ENCODE measurements at places on chromosomes 16 and 17.

DNA sequence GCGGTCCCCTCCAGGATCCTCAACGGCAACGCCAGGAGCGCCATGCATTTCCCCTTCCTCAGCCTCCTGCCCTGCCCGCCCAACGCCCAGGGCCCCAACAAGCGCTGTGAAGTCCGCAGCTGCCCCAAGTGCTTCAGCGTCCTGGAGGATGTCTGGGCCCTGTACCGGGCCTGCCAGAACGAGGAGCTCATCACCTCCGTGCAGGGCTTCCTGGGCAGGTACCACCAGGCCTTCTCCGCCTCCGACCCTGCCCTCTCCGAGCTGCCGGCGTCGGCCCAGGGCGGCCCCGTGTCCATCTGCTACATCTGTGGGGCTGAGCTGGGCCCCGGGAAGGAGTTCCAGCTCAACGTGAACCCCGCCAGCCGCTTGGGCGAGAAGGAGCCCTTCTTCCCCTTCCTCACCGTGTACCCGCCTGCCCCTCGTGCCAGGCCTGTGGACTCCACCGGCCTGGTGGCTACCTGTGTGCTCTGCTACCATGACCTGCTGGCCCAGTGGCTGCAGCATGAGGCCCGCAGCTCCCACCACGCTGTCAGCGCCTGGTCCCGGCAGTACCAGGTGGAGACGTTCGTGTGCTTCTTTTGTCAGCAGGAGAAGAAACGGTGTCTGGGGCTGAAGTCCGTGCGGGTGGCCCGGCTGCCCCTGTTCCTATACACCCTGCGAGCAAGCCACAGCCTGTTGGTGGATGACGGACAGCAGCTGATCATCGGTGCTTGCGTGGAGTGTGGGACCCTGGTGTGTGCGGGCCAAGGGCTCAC lies 58.9 kb upstream of the CIBAR2 start:
- DNase-seq: no peak

GRCh38 chr17:59418732-59419166 lies 87.3 kb downstream of the YPEL2 start:
- DNase-seq: no peak

GRCh38 chr17:57733085-57733484 lies 12.0 kb downstream of the CCDC182 start:
- DNase-seq: no peak

- DNase-seq: no peak
Observed at GRCh38 chr17:12815642-12816141, 26.4 kb downstream of the ARHGAP44 start.

DNA sequence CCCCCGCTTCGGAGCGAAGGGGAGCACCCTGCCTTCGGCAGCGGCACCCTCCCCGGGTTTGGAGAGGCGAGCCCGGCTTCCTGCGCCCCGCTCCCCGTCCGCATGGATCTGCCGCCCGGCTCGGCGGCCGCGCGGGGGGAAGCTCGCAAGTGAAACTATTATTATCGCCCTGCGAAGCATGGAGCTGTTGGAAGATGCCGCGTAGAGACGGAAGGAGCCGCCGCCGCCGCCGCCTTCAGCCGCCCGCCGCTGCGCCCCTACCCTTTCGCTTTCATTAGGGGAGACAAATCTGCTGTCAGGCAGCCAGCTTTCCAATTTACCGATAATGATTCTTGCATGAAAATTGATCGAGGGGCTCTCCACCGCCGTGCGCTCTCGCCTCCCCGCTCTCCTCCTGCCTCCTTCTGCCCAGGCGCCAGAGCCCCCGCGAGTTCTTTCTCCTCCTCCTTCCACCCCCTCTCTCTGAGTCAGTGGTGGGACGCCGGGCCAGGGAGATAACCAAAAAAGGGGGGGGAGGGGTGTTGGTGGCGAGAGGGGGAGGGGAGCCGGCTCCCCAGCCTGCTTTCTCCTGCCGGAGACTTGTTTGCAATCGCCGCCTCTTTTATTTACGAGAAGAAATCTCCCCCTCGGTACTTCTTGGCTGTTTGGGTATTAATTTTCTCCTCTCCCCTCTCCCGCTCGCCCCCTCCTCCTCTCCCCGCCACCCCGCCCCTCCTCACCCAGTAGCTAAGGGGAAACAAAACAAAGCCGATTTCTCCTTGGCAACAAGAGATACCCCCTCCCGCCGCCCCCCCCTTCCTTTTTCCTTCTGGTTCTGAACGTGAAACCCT lies 58.0 kb upstream of the GSE1 start:
- DNase-seq: peak; percentile 77

DNA sequence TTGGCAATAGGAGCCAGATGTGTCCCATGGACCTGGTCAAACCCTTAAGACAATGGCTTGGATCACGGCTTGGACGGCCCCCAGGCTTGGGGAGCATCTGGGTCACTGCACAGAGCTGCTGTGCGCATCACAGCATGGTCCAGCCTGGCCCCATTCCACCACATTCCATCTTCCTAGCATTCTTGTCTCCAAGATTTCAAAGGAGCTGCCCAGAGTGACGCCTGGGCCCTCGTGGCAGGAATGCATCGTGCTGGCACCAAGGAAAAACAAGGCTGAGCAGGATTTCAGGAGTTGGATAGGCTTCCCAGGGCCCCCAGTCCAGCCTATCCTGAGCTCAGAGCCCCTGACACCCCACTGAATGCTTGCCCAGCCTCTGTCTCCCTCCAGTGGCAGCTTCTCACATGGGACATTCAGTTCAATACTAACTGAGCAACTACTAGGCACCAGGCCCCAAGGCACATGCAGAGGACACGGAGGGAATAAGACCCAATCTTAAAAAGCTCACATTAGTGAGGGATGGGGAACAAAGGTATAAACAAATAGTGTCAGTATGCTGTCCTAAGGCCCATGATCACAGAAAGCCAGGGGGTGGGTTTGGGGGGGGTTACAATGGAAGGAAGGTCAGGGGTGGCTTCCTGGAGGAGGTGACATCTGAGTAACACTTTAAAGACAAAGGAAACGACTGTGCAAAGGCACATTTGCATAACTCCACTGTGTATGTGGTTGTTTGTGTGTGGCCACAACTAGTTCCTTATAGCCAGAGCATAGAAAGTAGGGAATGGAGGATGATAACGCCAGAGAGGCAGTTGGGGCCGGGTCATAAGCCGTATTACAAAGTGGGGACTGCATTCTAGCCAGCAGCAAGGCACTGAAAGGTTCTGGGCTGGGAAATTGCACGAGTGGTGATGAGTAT lies 34.1 kb downstream of the TK2 start:
- peak; percentile 46 for DNase-seq

GRCh38 chr16:55277536-55277935 lies 46.5 kb upstream of the IRX6 start:
- no peak for DNase-seq

DNA sequence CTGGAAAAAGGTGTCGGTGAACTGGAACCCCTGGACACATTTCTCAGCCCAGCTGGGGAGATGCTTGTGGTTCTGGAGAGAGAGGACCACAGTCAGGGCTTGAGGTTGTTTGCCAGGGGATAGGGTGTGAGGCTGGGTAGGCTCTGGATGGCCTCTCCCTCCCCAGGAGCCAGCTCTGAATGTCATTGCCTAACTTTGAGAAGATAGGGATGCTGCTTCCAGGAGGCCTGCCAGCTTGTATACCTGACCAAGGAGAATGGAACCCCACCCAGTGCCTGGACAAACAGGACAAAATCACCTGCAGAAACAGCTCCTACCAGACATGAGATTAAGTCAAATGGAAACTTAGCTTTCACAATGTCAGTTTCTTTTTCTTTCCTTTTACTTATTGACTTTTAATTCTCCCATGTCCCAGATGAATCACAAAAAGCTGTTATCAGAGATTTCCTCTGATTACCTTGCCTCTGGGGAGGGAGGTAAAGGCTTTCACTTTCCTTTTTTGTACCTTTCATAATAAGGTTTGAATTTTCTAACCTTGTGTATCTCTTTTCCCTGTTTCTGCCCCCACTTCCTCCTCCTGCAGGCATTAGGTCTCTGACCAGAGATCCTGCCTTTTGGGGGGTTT lies 29.8 kb upstream of the PLLP start:
- DNase-seq: no peak

DNA sequence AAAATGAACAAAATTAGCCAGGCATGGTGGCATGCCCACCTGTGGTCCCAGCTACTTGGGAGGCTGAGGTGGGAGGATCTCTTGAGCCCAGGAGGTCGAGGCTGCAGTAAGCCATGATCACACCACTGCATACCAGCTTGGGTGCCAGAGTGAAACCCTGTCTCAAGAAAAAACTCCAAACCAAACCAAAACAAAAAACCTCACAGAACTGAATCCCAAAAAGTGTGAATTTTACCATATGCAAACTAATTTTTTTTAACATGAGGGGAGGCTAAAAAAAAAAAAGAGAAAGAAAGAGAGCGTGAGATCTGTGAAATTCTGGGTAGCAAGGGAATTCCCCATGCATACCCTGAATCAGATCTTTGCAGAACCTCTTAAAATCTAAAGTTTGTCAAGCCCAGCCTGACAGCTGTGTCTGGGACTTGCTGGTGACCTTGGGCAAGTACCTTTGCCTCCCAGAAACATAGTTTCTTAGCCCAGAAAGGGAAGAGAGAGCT lies 17.1 kb upstream of the CDH1 start:
- no peak for DNase-seq

DNA sequence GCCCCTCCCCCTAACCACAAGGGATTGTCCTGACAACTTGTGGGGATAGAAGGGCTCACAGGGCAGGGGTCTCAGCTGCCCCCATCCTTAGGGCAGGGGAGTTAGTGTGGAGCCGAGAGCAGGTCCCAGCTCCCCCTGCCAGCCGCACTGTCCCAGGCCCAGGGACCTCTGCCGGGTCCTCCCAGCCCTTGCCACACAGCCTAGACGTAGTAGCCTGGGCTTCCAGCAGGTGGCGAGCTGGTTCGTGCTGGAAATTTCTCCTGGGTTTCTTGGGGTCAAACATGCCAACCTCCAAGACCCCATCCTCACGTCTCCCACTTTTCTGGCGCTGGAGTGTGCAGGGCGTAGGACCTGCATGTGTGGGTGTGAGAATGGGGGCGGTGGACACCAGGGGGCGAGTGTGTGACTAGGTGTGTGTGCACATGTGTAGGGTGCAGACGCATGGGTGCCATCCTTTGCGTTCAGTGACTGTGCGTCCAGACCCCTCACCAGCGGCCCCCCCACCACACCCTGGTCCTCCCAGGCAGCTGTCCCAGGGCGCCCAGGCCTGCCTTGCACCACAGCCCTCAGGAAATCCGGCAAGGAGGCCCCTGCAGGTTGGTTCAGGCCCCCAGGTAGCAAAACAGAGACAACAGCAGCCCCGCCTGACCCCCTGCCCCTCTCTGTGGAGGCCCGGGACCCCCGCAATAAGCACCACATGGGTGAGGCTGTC lies 29.5 kb downstream of the SBK1 start:
- DNase-seq: no peak

GRCh38 chr16:87762071-87762571 lies 3.7 kb downstream of the KLHDC4 start:
- peak; percentile 68 for DNase-seq

DNA sequence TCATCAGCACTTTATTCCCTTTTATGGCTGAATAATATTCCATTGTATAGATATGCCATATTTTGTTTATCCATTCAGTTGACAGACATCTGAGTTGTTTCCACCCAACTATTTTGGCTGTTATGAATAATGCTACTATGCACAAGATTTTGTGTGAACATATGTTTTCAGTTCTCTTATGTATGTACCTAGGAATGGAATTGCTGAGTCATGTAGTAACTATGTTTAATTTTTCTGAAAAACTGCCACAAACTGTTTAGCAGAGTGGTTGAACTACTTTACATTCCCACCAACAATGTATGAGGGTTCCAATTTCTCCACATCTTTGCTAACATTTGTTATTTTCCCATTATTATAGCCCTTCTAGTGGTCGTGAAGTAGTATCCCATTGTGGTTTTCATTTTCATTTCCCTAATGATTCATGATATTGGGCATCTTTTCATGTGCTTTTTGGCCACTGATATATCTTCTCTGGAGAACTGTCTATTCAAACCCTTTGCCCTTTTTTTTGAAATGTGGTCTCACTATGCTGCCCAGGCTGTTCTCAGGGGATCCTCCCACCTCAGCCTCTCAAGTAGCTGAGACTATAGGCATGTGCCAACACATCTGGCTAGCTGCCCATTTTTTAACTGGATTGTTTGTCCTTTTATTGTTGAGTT lies 26.3 kb downstream of the SMURF2 start:
- no peak for DNase-seq

GRCh38 chr16:62700426-62701294 lies 664.4 kb upstream of the CDH8 start:
- no peak for DNase-seq

DNA sequence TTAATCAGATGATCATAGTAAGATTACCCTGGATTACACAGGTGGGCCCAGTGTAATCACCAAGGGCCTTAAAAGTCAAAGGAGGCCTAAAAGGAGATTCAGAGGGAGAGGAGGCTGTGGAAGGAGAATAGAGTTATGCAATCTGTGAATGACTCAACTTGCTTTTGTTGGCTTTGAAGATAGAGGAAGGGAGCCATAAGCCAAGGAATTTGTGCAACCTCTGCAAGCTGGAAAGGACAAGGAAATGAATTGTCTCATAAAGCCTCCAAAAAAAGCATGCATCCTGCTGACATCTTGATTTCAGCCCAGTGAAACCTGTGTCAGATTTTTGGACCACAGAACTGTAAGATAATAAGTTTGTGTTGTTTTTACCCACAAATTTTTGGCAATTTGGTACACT lies 109.6 kb downstream of the CNTNAP4 start:
- DNase-seq: no peak

- DNase-seq: no peak
Observed at GRCh38 chr17:21476867-21477266, 100.7 kb downstream of the KCNJ12 start.

DNA sequence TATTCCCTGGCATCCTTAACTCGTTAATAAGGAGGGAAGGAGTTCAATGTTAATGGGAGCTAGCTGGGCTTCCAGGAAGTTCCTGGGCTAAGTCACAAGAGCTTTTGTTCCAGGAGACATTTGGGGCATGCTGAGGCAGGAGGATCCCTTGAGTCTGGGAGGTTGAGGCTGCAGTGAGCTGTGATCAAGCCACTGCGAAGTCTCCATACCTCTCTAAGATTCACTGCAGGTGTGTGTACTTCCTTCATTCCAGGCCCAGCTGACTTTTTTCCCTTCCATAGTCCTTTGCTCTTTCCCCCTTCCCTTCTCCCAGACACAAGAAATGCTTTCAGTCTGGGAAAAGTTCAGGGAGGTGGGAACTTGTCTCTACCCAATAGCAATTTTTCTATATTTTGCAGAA lies 489.8 kb downstream of the NPIPA7 start:
- no peak for DNase-seq

GRCh38 chr17:29168079-29168758 lies 12.0 kb downstream of the MYO18A start:
- DNase-seq: no peak

- DNase-seq: no peak
Observed at GRCh38 chr17:28807925-28808634, 34.5 kb downstream of the FAM222B start.

- no peak for DNase-seq
Observed at GRCh38 chr16:7964167-7964566, 626.1 kb downstream of the TMEM114 start.

GRCh38 chr17:15886804-15887203 lies 58.1 kb upstream of the ADORA2B start:
- DNase-seq: peak; percentile 30

DNA sequence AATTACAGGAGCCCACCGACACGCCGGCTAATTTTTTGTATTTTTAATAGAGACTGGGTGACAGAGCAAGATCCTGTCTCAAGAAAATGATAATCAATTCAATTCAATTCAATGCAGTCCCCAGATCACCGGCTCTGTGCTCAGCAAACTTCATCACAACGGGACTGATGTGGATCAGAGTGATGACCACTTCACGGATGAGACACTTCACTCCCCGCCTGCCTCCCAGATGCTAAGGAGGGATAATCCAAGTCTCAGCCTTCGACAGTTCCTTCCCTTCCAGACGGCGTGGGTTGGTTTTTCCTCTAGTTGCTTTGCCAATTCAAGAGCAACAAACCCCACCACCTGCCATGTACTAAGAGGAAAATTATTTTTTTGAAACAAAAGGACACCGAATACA lies 93.8 kb downstream of the ZDHHC7 start:
- no peak for DNase-seq

Data from CD4-positive, alpha-beta T cell treated with Interleukin-15 for 1 hour (primary cell).